ENCODE measurements at places on chromosomes 3 and 15.
A peak's percentile ranks its signal among the peaks of the same experiment; 100 is the strongest.

DNA sequence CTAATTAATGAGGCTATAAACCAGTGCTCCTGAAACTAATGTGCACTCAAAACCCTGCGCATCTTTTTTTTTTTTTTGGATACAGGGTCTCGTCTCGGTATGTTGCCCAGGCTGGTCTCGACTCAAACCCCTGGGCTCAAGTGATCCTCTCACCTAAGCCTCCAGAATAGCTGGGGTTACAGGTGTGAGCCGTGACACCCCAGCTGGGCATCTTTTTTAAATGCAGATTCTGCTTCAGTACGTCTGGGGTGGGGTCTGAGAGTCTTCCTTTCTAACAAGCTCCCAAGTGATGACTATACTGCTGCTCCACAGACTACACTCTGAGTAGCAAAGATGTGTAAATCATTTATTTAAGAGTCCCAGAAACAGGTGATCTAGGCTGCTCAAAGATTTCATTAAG, 73.0 kb downstream of the BFSP2 start:
- no peak for DNase-seq

DNA sequence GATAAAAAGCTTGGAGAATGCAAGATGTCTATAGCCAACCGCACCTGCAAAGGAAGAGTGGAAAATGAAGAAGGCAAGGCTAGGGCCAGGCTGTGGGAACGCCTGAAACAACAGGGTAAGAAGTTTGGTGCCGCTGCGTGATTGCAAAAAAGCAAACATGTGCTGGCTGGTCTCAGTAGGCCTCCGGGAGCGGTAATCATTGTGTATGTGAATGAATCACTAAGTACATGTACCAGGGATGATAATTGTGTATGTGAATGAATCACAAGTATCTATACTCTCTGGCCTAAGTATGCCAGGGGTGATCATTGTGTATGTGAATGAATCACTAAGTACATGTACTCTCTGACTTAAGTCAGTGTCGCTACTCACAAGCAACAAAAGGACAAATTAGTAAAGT, 40.3 kb upstream of the PARL start:
- DNase-seq: no peak

DNA sequence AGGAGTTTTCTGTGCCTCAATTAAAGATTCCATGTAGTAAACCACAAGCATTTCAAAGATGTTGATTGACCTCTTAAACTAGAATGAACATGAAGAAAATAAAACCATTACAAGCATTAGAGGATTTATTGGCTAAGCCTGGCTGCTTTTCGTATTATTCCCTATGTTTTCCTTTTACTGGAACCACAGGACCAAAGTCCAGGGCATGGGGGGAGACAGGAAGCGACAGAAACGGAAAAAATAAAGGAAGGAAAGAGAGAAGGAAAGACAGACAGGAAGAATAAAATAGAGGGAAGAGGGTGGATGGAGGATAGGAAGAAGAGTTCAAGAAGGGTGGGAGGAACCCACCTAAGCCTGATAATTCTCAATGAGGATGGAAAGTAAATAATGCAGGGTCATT, 169.9 kb downstream of the SHQ1 start:
- no peak for DNase-seq

DNA sequence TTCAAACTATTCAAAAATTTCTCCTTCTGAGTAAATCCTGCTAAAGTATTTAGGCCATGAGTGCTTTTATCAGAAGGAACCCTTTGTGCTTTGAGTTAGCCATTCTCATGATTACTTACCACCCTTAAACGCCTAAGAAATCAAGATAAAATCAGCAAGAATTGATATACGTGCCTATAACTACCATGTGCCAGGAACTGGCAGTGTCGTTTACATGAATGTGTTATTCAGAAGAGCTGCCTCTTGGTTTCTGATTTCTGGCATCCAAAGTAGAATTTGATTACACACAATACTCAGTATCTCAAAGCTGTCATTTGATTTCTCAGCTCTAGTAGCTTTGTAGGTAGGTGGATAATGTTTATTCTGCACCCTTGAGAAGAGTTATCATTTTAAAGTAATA, 351.3 kb upstream of the CCDC54 start:
- DNase-seq: no peak

DNA sequence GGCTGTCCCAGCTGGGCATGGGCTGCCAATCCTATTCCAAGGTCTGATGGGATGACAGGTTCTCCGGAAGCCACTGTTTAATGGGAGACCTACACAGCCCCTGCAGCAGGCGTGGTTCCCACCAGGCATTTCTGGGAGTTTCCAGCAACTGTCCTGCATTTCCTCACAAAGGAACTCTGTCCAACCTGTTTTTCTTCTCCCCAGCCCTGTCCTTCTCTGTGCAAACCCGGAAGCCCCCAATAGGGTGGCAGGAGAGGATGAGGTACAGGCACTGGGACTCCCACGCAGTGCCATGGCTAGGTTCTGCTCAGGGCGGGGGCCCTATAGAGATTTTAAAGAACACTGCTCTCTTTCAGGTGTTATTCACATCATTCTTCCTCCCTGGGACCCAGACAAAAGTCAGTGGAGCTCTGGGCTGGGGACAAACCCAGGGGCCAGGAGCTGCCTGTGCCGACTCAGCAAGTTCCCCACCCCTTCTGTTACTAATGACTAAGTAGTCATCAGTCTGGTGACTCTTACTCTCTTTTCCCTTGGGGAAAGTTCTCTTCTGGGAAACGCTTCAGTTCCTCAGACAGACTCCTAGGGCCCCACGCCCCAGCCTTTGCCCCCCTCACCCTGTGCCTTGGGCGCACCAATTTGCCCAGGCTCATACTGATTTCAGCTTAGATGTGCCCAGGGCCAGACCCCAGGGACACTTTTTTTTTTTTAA, 97.7 kb downstream of the CD47 start:
- DNase-seq: no peak

- no peak for DNase-seq
These were observed 1.3 kb downstream of the STAG1 start for GRCh38 chr3:136750897-136751315.

DNA sequence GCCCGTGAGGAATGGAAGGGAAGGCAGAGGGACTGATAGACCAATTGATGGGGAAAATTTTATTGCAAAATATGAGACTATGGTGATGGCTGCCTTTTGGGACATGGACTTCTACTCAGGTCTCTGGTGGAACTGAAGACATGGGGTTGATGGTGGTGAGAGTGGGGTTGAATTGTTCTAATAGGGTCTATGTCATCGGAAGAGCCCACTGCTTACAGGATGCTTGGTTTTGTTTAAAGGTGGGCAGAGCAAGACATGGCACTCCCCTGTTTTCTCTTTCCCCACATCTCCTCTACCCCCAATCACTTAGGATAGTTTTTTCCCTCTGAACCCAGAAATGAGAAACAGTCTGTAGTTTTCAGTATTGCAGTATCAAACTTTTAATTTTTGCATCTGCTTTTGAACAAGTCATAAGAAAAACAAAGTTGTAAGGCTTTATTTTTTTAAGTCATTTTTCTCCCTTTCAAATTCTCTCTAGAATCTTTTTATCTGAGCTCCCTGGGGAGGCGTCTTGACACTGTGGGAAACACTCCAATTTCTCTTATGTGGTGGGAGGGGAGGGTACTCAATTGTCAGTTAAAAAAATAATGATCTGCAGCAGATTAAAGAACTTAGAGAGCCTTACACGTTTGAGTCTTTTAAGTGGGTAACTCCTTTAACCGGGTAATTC, 276.2 kb upstream of the TBC1D5 start:
- no peak for DNase-seq

DNA sequence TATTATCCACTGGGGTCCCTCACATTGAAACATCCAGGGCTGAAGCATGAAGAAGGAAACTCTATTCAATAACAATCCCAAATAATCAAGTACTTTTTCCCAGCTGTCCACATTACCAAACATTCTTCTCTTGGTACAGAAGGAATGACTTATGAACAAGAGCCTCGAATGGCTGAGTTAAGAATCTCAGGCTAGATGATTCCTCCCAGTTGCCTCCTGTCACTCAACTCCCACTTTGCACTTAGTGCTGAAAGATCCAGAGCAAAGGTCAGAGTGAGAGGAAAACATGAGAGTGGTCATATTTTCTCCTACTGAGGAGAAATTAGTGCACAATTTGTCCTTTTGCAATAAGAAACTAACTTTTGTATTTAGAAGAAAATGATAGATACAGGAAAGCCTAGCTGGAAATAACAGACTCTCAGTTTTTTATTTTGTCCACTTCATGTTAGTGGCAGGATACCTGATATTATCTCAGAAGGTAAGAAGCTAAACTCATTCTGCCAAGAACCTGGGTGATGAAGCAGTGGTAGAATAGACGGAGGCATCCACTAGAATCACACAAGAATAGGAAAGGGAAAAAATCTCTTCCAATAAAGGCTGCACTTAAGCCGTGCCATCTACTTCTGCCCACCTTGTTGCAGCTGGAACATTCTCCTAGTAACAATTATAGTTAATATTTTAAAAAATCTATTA, 46.2 kb downstream of the GADL1 start:
- DNase-seq: no peak

GRCh38 chr3:114902691-114903101, 244.4 kb downstream of the ZBTB20 start:
- no peak for DNase-seq

DNA sequence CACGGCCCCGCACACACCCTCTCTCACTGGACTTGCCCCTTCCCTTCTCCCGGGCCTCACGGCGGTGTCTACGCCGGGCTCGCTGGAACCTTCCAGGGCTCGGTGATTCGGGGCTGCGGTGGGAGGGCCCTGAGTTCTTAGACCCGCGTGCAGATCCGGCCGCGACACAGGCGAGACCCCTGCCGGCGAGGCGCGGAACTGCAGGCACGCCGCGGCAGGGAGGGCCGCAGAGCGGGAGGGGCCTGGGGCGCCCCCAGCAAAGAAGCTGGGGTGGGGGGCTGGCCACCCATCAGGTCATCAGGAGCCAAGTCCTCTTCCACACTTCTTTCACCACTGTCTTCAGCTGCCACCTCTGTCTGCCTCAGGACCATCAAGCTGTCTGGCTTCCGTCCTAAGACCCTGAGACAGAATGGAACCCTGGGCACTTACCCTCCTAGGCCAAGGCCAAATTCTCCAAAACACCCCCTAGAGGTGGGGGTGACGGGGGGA, 164.5 kb downstream of the XXYLT1 start:
- peak; percentile 35 for DNase-seq

GRCh38 chr3:57890874-57891273, 117.3 kb upstream of the FLNB start:
- DNase-seq: no peak

- DNase-seq: no peak
These were observed 29.8 kb upstream of the LPP start for GRCh38 chr3:188124184-188124583.

DNA sequence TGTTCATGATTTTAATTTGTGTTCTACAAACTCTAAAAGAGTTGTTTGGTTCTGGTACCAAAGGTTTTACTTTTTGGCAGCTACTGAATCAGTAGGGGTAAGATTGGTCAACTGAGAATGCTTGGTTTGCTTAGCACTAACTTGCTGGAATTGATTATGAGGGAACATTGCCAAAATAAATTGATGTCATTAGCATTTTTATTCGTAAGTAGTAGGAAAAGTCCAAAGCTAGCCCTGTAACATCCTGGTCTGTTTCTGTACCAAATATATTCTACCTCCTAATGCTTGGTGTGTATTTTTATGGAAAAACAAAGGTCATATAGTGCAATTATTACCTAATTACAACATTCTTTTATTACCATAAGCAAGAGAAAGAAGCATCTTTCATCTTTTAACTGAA, 35.9 kb upstream of the KPNA4 start:
- DNase-seq: no peak

- no peak for DNase-seq
These were observed 134.6 kb downstream of the ATP8B4 start for GRCh38 chr15:49984436-49984835.

DNA sequence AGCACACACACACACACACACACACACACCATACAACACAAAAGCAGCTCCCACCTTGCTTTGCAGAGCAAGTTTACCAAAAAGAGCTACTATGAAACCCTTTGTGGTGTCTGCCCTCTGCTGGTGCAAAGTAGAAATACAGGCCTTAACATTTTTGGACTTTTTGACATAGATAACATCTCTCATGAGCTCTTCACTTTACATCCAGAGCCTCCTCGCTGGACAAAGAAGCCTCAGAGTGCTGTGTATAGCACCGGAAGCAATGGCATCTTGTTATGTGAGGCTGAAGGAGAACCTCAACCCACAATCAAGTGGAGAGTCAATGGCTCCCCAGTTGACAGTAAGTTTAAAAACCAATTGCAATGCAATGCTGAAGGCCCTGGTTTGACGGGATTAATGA, 157.9 kb downstream of the CHL1 start:
- no peak for DNase-seq

DNA sequence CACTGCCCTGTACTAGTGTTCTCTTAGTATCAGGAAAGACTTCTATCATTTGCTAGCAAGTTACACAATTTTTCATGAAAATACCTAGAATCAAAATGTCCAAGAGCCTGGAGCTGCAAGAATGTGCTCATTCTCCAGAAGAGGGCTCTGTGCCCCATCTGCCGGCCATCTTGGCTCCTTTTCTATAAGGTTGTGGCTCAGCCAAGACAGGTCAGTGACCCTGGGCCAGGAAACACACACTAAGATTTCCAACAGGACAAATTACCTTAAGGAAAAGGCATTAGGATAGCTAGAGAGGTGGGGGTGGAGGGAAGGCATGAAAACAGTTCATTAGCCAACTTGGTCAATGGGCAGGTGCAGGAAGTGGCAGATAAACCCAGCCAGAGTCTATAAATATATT, 20.7 kb downstream of the TIMP4 start:
- no peak for DNase-seq

GRCh38 chr3:25454005-25454927, 26.2 kb downstream of the RARB start:
- DNase-seq: no peak

- no peak for DNase-seq
These were observed 62.7 kb downstream of the CASR start for GRCh38 chr3:122246199-122246598.

DNA sequence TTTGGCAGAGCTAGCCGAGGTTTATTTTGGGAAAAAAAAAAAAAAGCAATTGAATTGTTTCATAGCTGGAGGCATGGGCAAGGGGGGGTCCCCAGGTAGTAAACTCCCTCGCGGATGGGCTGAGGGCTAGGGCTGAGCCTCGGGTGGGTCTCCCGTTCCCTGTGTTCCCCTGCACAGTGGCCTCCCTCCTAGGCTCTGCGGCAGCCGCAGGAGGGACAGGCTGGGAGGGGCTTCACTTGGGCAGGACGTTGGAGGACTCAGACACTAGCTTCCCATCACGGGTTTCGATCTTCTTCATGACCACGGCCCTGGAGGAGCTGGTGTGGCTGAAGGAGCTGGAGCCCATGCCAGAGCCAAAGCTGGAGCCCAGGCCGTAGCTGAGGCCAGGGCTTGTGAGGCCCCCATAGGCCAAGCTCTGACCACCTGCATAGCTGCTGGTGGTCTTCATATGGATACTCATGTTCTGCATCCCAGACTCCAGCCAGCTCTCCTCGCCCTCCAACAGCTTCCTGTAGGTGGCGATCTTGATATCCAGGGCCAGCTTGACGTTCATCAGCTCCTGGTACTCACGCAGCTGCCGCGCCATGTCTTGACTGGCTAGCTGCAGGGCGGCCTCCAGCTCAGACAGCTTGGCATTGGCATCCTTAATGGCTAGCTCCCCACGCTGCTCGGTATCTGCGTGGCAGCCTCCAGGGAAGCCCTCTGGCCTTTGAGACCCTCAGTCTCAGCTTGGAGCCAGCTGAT, 64.0 kb upstream of the CDAN1 start:
- DNase-seq: no peak

- no peak for DNase-seq
These were observed 133.7 kb downstream of the CHCHD6 start for GRCh38 chr3:126837773-126838172.
